Cerebellar cortex (tissue), 1 donor: ENCODE measurements at places on chromosomes 13 and 19.

GRCh38 chr19:43229315-43229714 is 23.9 kb upstream of the PSG4 start:
- DNase-seq = peak; percentile 84

DNA sequence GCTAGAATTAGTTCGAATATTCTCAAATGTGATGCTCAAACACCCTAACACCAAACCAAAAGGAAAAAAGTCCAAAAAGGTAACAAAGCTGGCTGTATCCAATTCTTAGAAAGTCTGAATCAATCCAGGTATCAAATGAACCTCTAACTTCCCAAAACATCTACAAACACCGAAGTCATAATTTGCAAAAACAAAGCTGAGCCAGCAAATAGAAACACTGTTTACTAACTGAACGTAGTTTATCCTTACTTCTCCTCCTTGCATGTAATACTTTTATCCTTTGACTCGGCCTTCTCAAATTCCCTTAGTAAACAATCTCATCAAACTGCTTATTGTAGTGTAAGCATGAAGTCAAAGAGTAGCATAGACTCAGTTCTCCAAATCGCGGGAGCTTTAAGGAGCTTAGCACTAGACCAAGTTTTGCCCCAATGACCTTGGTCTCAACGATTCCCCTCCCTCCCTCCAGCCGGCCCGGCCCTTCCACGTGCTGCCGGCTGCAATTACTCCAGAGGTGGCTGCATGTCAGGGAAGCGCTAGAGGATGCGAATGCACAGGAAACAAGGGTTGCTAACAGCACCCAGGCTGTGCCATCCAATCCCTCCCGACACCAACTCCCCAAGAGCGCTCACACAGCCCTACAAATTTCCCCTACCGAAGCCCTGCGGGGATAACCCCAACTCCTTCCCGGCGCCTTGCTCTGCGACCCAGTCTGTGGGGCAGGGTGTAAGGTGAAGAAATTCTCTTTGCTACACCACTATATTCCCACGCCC is 693 bp downstream of the XPO4 start:
- DNase-seq = peak; percentile 33

- DNase-seq = no peak
Measured at GRCh38 chr13:35744144-35744543, 267.7 kb upstream of the MAB21L1 start.

- DNase-seq = no peak
Measured at GRCh38 chr13:100835695-100836094, 161.1 kb upstream of the TMTC4 start.

- peak; percentile 3 for DNase-seq
Measured at GRCh38 chr13:104900191-104900817, 1635.2 kb downstream of the EFNB2 start.

DNA sequence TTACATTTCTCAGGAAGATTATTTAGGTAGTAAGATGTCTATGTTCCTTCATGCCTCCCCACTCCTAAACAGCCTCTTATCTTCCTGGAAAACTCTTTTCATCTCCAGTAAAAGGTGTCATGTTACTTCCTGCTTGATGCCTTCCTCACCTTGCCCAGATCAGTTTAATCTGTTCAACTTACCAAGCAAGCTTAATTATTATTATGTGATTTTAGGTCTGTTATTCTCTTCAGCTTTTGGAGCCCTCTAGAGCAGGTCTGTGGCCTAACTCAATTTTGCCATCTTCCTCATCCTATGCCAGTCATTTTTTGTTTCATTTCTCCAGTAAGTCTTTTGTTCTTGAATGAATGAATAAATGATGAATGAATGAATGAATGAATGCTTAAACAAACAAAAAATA is 528.4 kb downstream of the DCT start:
- DNase-seq = no peak

GRCh38 chr19:45075301-45076028 is 813 bp downstream of the ZNF296 start:
- peak; percentile 77 for DNase-seq

DNA sequence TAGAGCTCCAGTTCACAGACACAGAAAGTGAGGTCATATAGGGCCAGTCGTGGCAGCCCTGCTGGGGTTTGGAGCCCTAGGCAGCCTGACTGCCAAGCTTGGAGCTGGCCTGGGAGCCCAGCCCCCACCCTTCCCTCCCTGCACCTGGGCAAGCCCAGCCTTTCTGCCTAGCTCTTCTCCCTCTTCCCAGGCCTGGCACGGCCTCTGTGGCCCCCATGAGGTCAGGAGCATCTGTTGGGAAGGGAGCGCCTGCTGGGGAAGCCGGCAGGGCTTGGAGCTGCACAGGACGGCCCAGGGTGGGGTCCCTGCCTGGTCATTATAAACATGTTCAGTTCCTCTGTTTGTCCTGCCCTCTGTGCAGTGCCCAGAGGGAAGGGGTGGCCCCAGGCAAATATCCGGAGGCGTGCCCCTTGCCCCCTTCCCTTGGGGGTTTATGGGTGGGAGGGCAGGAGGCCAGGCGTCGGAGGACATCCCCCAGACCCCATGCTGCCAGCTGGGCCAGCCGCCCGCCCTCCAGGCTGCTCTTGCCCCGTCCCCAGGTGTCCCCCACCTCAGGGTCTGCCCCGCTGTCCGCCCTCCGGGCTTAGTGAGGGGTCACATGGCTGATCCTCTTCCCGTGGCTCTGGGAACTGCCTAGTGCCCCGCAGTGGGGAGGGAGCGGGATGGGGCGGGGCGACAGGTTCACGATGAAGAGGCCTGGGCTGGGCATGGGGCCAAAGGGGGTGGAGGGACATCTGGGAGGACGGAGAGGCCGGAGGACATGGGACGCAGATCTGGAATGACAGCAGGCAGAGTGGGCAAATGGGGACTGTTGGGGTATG is 30.0 kb upstream of the NCCRP1 start:
- DNase-seq = peak; percentile 27

DNA sequence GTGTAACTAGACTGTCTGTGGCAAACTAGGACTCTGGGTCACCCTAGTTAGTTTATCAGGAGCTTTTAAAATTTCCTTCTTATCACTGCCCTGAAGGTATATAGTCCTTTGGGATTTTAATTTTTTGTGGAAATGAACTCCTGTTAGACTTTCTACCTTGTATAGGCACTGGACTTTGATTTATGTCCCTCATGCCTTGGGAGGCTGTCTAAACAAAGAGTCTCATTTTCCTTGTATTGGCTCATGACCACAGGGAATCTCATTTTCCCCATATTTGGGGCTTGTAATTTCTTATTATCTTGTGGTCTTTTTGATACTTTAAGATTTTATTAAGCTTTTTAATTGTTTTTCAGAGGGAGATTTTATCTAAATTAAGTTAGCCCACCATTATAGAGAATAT is 21.4 kb downstream of the KCTD4 start:
- DNase-seq = no peak

GRCh38 chr19:3983936-3984583 is 1.2 kb downstream of the EEF2 start:
- no peak for DNase-seq

DNA sequence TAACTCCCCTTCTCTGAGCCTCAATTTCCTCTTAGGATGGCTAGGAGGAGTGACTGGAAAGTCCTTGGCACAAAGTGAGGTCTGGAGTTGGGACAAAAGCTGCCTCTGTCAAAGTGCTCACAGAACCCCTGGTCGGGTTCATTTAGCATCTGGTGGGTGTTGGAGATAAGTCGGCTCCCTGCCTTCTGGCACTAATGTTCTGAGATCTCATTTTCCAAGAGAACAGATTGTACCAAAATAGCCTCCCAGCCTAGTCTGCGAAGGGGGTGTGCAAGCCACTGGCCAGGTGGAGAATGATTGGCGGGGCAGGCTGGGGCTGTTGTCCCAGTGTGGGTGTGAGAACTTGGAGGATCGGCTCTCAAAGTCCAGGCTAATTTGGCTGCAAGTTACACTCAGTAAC is 20.7 kb upstream of the NWD1 start:
- DNase-seq = no peak

- no peak for DNase-seq
Measured at GRCh38 chr13:37492741-37493514, 105.6 kb downstream of the POSTN start.

DNA sequence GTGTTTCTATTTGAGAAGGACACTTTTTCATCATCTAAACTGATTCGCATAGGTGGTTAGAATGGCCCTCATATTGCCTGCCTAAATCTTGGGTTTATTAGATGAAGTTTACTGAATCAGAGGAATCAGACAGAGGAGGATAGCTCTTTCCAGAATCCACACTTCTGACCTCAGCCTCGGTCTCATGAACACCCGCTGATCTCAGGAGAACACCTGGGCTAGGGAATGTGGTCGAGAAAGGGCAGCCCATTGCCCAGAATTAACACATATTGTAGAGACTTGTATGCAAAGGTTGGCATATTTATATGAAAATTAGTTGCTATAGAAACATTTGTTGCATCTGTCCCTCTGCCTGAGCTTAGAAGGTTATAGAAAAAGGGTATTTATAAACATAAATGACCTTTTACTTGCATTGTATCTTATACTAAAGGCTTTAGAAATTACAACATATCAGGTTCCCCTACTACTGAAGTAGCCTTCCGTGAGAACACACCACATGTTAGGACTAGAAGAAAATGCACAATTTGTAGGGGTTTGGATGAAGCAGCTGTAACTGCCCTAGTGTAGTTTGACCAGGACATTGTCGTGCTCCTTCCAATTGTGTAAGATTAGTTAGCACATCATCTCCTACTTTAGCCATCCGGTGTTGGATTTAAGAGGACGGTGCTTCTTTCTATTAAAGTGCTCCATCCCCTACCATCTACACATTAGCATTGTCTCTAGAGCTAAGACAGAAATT is 103.8 kb downstream of the TNFRSF19 start:
- no peak for DNase-seq

DNA sequence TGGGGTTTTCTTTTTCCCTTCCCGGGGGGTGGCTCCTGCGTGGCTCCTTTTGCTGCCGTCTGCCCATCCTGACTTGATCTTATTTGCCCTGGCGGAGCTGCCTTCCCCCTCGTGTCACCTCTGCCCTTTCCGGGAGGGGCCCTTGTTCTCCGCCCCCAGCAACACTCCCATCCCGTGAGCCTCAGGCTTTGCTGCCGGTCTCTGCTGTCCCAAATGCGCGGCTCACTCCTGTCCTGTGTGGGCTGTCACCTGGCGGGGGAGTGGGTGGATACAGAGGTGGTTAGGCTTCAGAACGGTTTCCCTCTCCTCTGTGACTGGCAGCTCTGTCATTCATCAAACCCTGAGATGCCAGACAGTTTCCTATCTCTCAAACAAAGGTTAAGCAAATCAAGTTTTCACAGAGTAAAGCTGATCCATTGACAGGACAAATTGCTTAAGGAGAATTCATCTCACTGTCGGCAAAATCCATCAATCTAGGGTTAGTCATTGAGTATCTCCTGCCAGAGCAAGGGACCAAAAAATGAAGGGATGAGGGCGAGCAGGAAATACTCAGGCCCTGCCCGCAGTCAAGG is 84.0 kb downstream of the ANKRD10 start:
- no peak for DNase-seq

DNA sequence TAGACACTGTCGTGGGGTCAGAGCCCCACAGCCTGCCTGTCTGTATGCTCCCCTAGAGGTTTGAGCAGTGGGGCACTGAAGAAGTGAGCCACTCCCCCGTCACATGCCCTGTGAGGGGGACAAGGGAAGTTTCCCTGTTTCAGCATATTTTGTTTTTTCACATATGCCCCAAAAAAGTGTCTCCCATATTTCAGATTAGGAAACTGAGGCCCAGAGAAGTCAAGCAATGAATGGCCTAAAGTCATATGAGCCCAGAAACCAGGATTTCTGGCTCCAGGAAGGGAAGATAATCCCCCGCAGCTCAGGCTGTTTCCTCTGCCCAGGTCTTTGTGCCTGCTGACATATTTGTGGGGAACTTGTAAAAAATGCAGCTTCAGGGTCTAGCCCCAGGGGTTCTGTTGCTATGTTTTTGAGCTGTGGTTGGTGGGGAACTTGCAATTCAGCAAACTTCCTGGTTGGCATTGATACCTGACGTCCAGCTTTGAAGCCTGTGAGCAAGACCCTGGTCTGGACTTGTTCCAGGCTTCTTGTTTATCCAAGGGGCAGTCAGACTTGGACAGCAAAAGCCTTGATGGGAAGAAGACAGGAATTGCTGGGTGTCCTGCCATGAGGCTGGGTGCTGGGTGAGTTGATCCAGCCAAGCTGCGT is 9.5 kb downstream of the RASL11A start:
- no peak for DNase-seq

GRCh38 chr19:55319785-55320184 is 5.4 kb downstream of the TMEM150B start:
- DNase-seq = peak; percentile 78

- DNase-seq = peak; percentile 46
Measured at GRCh38 chr13:27137759-27138158, 33.9 kb downstream of the USP12 start.

DNA sequence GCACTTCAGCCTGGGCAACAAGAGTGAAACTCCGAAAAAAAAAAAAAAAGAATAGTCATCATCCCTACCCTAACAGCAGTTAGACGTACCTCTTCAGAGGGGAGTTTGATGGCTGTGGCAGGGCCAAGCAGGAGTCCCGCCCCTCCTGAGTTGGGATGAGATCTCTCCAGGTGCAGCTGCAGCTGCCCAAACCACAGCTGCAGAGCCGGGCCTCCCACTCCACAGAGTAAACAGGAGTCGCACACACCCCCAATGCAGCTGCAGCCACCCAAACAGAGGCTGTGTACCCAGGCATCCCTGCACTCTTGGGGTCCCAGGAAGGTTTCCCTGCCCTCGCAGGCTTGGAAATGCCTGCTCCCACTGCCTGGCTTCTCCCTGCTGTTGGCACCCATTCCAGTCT is 17.4 kb upstream of the MLLT1 start:
- no peak for DNase-seq

DNA sequence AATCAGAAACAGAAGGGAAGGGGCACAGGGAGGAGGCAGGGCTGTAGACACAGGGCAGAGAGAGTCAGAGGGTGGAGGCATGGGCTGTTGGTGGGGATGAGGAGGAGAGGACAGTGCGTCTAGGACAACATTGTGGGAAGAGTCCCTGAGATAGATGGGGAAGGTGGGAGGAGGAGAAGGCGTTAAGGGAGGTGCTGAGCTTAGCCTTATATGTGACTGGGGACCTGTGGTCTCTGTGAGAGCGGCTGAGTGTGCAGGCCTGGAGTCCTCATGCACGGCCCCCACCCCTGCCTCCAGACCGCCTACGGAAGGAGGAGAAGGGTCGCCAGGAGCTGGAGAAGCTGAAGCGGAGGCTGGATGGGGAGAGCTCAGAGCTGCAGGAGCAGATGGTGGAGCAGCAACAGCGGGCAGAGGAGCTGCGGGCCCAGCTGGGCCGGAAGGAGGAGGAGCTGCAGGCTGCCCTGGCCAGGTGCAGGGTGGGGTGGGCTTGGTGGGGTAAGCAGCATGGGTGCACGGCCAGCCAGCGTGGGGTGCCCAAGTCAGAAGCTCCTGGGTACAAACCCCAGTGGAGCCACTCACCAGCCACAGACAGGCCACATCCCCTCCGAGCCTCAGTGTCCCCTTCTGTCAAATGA is 56.8 kb downstream of the KCNC3 start:
- DNase-seq = no peak
